ENCODE measurements at places on chromosomes 6 and 20.

GRCh38 chr6:113182370-113183141, 674.6 kb upstream of the MARCKS start:
- DNase-seq: no peak

DNA sequence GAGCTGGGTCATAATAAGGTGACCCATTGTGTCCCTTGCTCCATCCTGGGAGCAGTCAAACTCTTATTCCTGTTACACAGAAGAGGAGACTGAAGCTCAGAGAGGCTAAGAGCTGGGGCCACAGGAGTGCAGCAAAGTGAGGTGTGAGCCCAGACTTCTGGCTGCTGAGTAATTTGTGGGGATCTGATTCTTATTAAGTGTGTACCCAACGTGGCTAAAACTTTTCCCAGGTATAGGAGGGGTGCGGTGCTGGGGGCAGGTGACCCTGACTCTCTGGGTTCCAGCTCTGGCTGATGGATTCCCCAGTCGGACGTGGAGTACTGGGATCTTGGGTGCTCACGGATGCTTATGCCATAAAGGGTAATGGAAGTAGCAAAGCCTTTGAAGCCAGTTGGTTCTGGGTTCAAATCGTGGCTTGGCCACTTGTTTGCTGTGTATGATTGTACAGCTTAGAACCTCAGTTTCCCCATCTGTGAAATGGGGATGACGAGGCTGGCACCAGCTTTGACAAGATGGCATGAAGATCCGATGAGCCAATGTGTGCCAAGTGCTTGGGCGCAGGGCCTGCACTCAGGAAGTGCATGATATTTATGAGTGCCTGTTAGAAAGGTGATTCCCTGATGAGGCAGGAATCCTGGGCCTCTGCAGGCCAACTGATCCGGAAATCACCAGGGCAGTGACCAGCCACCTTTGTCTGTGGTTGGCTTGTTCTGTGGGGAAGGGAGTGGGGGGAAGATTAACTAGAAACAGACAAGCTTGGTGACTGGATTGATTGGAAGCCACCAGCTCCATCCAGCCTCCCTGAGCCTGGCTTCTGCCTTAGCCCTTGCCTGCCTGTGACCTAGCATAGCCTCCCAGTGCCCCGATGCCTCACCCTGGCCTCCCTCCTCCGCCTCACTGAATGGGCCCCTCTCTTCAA, 6.0 kb downstream of the SRC start:
- no peak for DNase-seq

GRCh38 chr6:144896289-144896688, 611.2 kb downstream of the UTRN start:
- no peak for DNase-seq

DNA sequence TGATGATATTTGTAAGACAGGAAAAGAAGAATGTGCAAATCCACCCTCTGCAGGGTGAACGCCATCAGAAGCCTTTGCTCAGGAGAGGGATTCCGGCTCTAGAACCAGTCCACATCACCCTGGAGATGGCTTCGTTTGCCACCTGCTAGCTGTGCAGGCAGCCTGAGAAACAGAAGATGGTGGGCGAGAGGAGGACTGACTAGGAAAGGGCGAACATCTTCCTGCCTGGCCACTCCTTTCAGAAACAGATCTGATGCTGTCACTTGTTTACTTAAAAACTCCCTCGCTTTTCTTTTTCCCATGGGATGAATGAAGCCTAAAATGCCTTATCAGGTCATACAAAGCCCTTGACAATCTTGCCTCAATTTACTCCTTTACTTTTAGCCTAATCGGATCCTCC, 1.2 kb downstream of the PTPRA start:
- DNase-seq: peak; percentile 32
